Heart left ventricle (tissue), 16 donors: ENCODE measurements at places on chromosomes 6 and 20.

DNA sequence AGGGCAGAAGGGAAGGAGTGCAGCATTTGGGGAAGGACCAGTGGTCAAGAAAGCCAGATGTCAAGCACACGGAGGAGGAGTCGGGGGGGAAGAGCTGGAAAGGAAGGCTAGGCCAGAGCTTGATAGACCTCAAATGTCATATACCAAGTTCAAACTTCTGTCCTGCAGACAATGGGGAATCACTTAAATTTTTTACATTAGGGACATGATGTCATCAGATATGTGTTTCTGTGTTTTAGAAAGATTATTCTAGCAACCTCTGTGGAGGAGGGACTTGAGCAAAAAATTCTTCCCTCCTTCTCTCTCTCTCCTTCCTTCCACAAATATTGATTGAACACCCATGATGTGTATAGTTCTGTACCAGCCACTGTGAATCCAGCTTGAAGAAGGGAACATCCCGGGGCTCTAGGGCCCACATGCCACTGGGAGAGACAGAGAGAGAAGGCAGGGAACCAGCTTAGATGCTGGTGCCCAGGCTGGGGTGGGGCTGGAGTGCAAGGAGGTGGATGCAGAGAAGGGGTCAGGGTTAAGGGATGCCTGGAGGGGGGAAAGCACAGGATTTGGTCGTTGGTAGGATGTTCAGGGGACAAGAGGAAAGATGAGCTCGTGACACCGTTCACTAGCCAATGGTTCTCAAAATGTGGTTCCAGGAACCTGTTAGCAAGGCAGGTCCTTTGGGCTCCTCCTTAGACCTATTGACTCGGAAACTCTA is 19.8 kb upstream of the AAR2 start:
- no peaks in the 10 kb centered on the region for H3K36me3 ChIP-seq
- DNase-seq: no peak
- H3K27me3 ChIP-seq: no peaks in the 10 kb centered on the region
- H3K4me3 ChIP-seq: no peak overlapping the region
- no peaks in the 10 kb centered on the region for H3K4me1 ChIP-seq

DNA sequence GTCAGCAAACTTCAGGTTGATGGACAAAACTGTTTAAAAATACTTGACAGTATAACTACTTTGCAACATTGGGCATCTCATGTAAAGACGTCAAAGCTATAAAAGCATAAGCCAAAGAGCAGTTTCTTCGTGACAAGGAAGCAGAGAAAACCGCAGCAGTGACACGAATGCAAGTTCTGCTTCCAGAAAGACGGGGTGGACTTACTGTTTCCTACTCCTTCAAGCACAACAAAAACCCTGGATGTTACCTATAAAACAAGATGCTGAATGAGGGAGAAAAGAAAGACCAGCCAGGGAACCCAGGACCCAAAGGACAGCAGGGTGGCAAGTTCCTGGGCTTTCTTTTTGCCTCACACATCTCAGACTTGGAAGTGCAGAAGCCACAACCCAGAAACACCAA is 98.0 kb downstream of the DLL1 start:
- no peak overlapping the region for H3K4me3 ChIP-seq
- DNase-seq: no peak
- H3K27ac ChIP-seq: no peak overlapping the region
- no peaks in the 10 kb centered on the region for H3K36me3 ChIP-seq

GRCh38 chr20:55667955-55668354 is 337.4 kb downstream of the CBLN4 start:
- no peak overlapping the region for H3K4me3 ChIP-seq
- no peak overlapping the region for H3K27ac ChIP-seq
- no peak for DNase-seq
- H3K27me3 ChIP-seq: no peaks in the 10 kb centered on the region
- no peaks in the 10 kb centered on the region for H3K4me1 ChIP-seq

DNA sequence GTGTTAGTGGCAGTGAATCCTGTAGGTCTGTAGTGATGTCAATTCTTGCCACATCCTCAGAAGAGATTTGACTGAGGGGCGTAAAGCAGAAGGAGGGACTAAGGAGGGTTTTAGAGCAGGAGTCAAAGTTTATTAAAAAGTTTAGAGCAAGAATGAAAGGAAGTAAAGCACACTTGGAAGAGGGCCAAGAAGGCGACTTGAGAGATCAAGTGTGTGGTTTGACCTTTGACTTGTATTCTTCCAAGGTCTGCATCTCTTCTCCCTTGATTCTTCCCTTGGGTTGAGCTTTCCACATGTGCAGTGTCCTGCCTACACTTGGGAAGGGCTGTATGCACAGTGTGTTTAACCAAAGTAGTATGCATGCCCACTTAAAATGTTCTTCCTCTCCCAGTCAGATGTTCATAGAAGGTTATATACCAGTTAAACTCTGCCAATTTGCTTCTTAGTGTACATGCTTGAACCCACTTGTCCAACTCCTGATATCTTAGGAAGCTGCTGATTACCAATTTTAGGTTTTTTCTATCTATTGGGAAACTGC is 627.6 kb downstream of the MMUT start:
- no peaks in the 10 kb centered on the region for H3K27me3 ChIP-seq
- H3K36me3 ChIP-seq: no peaks in the 10 kb centered on the region
- no peak overlapping the region for H3K4me3 ChIP-seq
- no peak for DNase-seq
- no peaks in the 10 kb centered on the region for H3K4me1 ChIP-seq
- H3K27ac ChIP-seq: no peak overlapping the region

DNA sequence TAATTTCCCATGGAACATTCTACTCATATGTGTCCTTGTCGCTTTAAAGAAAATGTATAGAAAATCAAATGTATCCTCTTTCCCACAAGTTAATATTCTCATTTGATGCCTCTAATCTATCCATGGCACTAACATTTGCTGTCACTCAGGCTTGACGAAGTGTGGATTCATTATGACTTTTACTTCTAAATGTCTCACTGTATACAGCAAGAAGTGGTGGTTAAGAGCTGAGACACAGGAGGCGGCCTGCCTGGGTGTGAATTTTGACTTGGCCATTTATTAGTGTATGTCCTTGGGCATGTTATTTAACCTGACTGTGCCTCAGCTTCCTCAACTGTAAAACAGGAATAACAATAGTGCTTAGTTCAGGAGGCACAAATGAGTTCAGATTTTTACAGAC is 70.0 kb downstream of the TRMT6 start:
- no peak overlapping the region for H3K4me3 ChIP-seq
- DNase-seq: no peak
- H3K4me1 ChIP-seq: no peaks in the 10 kb centered on the region
- no peaks in the 10 kb centered on the region for H3K36me3 ChIP-seq
- H3K27ac ChIP-seq: no peak overlapping the region
- H3K27me3 ChIP-seq: no peaks in the 10 kb centered on the region

DNA sequence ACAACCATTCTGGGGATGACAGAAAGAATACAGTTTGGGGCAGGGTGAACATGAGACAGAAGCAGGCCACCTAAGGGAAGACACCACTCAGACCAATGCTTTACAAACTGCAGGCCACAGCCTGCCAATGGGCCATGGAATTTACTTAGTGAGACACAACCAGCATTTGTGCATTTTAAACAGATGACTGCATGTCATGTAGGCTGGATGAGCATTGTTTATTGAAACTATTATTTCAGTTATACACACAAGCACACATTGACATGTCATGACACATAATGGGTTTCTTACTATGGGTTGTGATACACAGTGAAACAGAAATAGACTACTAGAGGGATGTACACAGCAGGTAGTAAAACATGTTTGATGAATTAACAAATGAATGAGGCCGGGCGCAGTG is 8.0 kb downstream of the PGM3 start:
- H3K4me1 ChIP-seq: peaks cover 4% of the 10 kb centered on the region
- H3K27me3 ChIP-seq: no peaks in the 10 kb centered on the region

GRCh38 chr20:22826306-22827230 is 208.5 kb upstream of the SSTR4 start:
- no peaks in the 10 kb centered on the region for H3K27me3 ChIP-seq
- no peak overlapping the region for H3K27ac ChIP-seq
- H3K4me1 ChIP-seq: no peaks in the 10 kb centered on the region
- no peaks in the 10 kb centered on the region for H3K36me3 ChIP-seq
- DNase-seq: no peak

- H3K27me3 ChIP-seq: peaks cover 39% of the 10 kb centered on the region
- no peak overlapping the region for H3K4me3 ChIP-seq
- no peak for DNase-seq
- H3K27ac ChIP-seq: no peak overlapping the region
- no peaks in the 10 kb centered on the region for H3K36me3 ChIP-seq
These were observed 141.5 kb downstream of the OR2B2 start for GRCh38 chr6:27770724-27771123.
